Right hindlimb (tissue), 1 donor: ENCODE measurements at places on chromosomes 2 and 18.

DNA sequence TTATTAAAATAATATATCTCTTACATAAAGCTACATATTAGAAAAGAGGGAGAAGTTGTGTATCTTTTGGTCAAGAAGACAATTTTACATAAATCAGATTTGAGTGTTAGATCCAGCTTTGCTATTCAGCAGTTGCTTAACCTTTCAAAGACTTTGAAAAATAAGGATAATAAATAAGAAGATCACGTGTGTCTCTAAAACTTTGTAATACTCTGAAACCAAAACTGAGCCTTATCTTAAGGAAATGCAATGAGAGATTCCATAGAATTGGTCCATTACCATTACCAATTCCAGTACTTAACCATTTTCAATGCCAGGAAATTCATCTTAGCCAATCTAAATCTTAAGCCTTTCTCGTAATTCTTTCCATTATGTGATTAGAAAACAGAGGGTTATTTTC, 89.2 kb upstream of the COL5A2 start:
- no peak for DNase-seq

GRCh38 chr18:2843146-2843545, 3.7 kb upstream of the EMILIN2 start:
- DNase-seq = no peak

DNA sequence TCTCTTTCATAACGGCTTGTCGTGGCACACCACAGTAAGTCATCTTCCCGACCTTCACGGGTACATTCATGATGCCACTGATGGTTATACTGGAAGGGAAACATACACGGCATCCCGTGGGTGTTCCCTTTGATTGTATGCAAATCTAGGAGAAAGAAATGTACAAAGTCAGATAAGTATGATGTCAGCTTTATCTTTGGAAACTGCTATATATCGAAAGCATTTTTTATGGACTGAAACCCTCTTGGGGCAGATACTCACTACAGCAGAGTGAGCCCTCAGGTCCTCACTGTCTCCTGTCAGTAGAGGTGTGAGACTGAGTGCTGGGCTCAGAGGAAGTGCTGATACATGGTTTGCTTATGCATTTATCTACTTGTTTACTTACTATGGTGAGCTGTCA, 20.4 kb downstream of the PLA2R1 start:
- DNase-seq = no peak

GRCh38 chr2:38301340-38301968, 75.6 kb downstream of the ATL2 start:
- DNase-seq = no peak

DNA sequence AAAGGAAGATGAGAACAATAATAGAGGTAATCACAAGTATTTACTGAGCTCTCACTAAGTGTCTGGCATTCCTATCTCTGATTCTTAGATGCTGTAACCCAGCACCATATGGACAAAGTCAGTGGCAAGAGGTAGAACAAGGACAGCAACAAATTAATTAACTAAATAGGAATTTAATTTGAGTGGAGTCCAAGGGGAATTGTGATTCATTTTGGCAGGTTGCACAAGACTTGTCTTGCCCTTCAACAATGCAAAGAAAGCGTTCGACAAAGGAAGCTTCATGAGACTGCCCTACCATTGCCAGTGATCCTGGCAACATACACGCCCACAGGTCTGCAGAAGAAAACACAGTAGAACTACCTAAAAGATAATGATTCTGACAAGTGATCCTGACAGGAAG, 221.6 kb downstream of the RBM43 start:
- no peak for DNase-seq

- DNase-seq = peak; percentile 59
Measured at GRCh38 chr18:48033790-48034650, 103.6 kb upstream of the SMAD2 start.

DNA sequence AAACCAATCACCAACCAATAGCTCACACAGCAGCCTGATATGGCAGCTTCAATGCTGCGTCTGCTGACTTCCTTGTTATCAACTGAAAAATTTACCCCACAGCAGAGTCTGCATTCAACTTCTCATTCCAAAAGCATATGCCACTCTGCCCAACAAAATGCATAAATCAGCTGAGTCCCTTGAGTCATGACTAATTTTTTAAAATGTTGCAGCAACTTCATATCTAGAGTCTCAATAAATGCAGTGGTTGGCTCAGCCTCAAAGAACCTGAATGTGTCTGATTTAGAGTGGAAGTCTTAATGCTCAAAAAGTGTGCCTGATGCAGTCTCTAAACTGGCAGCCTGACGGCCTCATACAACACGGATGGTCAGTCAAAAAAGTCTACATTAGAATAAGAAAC, 46.5 kb downstream of the FARSB start:
- no peak for DNase-seq

- DNase-seq = no peak
Measured at GRCh38 chr2:220353897-220354296, 726.5 kb downstream of the SLC4A3 start.

DNA sequence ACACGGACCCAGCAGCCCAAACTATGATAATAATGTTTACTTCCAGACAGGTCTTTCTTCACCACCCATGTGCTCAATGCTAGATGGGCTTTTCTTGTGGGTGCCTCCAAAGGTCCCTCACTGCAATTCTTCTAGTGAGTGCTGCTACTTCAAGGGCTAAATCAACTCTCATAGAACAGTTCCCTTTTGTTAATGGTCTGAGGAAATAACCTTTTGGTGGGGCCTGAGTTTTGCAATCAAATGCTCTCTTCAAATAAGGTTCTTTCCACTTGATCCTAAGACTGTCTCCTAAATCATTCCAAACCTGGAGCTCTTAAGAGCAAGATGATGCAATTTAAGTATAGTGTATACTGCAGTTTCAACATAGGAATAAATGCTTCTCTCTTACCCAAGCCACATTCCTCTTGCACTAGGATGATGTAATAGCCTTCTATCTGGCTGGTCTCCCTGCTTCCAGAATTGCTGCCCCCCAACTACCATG, 6.0 kb downstream of the NEMP2 start:
- DNase-seq = no peak

GRCh38 chr2:38432820-38433606, 55.9 kb upstream of the ATL2 start:
- DNase-seq = no peak

GRCh38 chr18:23380817-23381216, 72.3 kb upstream of the RIOK3 start:
- DNase-seq = no peak

DNA sequence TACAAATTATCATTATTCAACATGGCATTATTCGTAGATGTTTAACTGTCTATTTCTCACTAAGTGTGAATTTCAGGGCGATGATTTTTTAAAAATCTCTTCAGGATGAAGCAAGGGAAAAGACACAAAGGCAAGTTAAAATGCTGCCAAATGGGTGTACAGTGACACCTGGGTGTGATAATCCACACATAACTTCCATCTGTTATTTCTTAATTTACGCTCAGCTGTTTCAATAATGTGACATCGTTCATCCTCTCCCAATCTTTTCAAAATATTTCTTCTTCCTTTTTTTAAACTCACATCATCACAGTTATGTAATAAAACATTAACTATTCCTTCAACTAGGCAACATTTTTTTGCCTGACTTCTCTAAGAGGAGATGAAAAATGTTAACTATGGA, 10.6 kb downstream of the PDE1A start:
- no peak for DNase-seq

GRCh38 chr2:173934895-173935294, 30.3 kb downstream of the SP3 start:
- DNase-seq = no peak

DNA sequence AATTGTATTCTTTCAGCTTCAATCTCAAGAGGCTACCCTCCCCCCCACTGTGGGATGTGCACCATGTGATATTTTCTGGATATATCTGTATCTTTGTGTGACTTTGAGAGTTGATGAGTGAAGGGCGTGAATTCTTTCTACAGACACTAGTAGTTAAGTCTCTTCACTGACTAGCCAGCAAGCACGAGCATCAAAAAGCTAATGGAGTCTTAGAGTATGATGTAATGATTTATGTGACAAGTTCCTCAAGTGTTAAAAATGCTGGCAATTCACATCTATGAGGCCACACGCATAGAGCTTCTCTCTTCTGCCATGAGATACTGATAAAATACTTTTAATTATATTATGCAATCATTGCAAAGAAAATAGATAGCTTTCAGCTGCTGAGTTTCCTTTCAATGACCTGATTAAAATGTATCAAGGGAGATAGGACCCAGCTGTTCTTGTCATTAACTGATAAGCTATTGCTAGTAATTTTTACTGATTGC, 304.8 kb downstream of the TRIB2 start:
- DNase-seq = no peak

DNA sequence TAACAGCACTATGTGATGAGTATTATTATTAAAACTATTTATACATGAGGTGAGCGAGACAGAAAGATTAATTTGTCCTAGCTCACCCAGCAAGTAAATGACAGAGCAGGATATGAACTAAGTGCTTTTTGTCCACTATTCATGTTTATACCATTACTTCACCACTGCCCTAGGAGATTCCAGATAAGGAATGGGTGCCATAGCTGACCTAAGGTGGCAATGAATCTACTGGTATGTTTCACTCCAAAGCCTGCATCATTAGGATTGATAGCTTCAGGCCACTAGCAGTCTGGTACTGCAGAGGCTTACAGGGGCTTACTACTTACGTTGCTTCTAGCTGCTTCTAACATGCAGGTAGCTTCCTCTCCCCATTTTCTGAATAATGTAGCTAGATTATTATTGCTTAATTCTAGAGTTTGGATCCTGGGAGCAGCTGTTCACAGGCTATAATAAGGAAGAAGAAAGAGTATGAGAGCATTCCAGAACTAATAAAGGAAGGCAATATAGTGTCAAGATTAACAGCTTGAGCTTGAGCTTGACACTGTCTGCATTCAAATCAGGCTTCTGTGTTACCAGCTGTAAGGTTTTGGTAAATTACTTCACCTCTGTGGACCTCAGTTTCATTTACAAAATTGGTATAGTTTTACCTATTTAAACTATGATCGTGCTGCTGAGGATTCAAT, 153.7 kb downstream of the GALNT3 start:
- no peak for DNase-seq

- no peak for DNase-seq
Measured at GRCh38 chr2:170022692-170023091, 155.3 kb upstream of the MYO3B start.

- peak; percentile 31 for DNase-seq
Measured at GRCh38 chr2:104049438-104049837, 804.5 kb upstream of the POU3F3 start.

DNA sequence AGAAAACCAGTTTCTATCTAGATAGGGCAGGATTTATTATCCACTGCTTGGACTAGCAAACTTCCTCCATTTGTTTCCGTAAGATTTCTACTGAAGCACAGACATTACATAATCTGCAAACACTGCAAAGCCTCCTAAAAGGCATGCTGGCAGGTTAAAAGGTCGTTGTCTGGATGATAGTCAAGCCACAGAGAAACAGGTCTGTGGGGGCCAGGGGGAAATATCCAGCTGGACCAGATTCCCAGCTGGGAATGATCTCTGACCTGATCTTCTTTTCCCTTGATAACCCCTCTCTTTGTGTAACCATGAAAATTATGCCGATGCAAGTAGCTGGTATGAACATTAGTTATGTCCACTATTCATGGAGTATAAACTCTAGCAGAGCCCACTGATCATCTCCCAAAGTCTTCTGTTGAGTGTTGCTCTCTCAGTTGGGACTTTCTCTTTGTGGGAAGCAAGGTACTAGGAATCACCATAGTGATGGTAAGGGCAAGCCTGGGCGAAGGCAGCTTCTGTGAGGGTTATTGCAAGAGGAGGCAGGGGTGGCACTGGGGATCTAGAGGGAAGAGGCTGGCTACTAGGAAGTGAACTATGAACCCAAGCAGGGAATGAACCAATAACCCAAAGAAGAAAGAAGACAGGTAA, 61.3 kb downstream of the GDF7 start:
- DNase-seq = no peak

GRCh38 chr2:217652761-217653639, 349.8 kb downstream of the TNS1 start:
- peak; percentile 64 for DNase-seq

DNA sequence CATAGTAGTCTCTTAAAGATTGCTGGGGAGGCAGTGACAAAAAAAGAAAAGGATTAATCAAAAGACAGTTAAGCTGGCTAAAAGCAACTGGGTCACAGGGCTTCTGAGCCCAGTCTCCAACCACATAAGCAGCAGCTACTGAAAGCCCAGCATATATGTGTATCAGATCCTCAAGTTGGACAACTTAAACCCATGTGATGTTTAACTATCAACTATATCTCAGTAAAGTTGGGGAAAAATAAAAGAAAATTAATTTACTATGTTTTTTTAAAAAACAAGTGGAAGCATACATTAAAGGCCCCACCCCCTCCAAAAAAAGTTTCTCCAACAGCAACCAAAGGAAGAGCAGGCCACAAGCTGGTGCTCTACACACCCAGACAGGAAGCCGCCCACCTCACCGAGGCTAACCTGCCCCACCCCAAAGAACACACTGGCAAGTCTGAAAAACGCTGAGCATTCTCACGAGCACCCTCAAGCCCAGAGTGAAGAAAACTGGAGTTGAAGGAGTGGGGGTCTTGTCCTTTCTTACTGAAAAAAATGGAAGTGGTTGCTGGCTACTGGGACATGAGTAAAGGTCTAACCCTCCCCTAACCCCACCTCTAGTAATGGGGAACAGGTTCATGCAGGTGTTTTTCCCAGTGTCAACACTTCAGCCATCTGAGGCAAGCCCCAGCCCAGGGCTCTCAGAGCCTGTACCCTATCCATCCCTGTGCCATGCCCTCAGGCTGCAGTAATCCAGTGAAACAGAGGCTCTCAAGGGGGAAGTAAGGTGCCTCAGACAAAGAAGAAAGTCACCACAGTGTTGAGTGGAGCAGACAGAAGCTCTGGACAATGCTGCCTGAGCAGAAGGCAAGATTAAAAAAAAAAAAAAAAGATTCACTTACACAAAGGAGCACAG, 106.3 kb downstream of the GYPC start:
- peak; percentile 4 for DNase-seq

GRCh38 chr18:34031810-34032209, 192.9 kb downstream of the NOL4 start:
- DNase-seq = no peak

- peak; percentile 25 for DNase-seq
Measured at GRCh38 chr2:41958251-41958650, 89.6 kb upstream of the PKDCC start.

DNA sequence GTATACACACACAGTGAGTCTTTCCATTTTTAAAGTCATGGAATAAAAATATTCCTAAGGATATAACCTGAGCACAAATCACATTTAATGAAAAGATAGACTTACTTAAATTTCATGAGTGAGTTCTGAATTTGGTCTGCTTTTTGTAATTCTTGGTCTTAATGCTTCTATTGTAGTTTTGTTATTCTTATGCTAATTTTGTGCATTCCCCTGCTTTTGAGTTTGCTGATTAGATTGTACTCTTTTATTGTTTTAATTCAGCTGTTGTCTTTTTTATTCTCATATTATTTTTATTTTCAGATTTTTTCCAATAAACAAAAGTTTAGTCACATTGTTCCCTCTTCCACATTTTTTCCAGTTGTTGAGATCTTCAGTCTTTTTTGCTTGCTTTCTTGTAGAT, 202.4 kb downstream of the ZNF407 start:
- DNase-seq = no peak
